Left lung (tissue), 14 donors: ENCODE measurements at places on chromosomes 3 and 15.

- DNase-seq: no peak
Observed at GRCh38 chr15:100903168-100903554, 16.0 kb upstream of the LRRK1 start.

DNA sequence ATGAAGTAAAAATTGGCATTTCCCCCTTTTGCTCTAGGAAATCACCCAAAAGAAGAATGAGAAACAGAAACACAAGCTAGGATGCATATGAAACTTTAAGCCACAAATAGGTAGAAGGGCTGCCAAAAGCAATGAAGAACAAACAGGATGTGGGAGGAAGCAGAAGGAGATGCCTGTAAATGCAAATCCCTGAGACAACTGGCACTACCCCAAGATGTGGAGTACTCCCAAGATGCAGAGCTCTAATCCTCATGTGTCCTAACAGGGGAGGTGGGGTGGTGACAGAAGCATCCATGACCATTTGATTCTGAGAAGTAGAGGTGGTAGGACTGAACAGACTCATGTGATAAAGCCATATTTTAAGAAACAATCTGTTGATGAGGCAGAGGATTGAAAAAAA lies 31.9 kb upstream of the ZNF280D start:
- DNase-seq: no peak

GRCh38 chr3:123330441-123330991 lies 118.4 kb downstream of the ADCY5 start:
- DNase-seq: peak; percentile 43

DNA sequence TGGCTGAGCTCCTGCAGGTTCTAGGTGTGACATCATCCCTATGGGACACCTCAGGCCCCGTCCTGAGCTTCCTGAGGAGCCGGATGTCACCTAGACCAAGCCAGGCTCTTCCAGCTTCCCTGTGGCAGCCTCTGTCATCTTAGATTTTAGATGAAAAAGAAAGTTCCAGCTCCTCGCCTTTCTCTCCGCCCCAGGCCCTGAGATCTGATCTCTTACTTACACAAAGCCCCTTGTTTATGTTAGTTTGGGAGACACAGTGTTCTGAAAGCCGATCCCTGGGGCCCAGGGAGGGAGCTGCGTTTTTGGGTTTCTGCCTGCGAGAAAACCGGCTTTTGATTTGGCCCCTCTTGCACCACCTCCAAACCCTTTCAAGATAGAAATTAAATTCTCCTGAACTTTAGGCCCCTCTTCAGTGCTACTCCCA lies 40.2 kb upstream of the FAM107A start:
- DNase-seq: no peak

- DNase-seq: no peak
Observed at GRCh38 chr15:63565536-63566186, 31.5 kb upstream of the FBXL22 start.

DNA sequence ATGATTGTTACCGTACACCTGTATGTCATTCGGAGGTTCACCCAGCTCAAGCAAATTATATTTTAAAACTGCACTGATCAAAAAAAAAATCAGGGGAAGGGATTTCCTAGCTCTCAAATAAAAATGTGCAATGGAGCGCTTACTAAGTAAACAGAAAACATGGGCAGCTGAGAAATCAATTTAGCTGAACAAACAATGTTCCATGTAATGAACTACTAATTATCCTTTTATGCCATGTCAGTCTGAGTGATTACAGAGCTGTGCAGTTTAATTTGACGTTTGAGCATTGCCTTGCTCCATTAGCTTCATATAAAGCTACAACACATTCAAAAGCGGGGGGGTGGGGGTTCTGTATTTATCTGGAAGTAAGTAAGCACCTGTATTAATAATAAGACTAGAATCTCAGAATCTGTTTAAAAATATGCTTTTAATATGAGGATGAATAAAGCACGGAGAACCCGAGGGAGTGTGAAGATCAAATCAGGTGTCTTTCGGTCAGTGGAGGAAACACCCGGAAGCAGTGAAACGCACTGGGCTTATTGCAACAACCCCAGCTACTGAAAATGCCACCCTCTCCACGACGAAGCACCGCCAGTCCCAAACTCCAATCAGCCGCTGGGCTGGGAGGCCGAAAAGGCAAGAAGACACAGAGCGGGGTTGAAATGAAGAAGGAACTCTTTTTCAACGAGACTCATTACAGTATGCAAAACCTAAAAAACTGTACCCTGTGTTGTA lies 196.5 kb upstream of the ATP11B start:
- peak; percentile 39 for DNase-seq

GRCh38 chr15:41161336-41161735 lies 45.3 kb upstream of the INO80 start:
- no peak for DNase-seq
